Fibroblast of mammary gland (primary cell): ENCODE measurements at places on chromosomes 12 and 14.

- DNase-seq: peak; percentile 82
Measured at GRCh38 chr12:106248312-106248845, 559 bp upstream of the CKAP4 start.

- no peak for DNase-seq
Measured at GRCh38 chr12:80205960-80206359, 106.6 kb downstream of the OTOGL start.

GRCh38 chr12:113641426-113642030 lies 169.9 kb upstream of the LHX5 start:
- DNase-seq: no peak

DNA sequence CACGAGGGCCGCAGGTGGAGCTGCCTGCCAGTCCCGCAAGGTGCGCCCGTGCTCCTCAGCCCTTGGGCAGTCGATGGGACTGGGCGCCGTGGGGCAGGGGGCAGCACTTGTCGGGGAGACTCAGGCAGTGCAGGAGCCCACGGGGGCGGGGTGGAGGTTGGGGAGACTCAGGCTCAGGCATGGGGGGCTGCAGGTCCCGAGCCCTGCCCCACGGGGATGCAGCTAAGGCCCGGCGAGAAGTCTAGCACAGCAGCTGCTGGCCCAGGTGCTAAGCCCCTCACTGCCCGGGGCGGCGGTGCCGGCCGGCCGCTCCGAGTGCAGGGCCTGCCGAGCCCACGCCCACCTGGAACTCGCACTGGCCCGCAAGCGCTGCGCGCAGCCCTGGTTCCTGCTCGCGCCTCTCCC lies 39.2 kb upstream of the P2RX7 start:
- DNase-seq: no peak

DNA sequence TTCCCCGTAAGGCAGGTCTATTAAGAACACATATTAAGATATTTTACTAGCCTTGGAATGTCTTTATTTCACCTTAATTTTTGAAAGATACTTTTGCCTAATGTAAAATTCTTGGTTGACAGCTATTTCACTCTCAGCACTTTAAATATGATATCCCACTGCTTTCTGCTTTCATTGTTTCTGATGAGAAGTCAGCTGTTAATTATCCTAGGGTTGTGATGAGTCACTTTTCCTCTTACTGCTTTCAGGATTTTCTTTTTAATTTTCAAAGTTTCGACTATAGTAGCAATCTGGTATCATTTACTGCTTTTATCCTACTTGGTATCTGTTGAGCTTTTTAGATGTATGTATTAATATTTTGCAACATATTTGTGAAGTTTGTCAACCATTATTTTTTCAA lies 578.9 kb upstream of the ATP2B1 start:
- peak; percentile 6 for DNase-seq

GRCh38 chr14:101963656-101964296 lies 597 bp upstream of the DYNC1H1 start:
- DNase-seq: no peak

GRCh38 chr14:24255931-24256711 lies 6.9 kb downstream of the TGM1 start:
- no peak for DNase-seq

DNA sequence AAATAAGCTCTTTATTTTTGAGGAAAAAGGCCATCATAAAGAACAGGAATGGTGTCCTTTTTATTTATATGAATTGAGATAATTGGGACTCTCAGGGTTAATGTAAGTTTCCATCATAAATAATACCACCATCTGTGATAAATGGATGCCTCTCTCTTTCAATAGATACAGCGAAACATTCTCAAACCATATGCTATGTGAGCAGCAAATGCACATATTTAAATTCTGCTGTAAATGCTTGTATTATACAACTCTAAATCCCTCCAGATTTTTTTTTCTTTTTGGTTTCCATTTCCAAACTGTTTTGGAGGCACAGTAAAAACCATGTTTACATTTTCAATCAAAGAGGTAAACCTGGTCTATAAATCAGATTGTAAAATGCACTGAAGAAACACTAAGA lies 132.3 kb downstream of the TMEM132C start:
- no peak for DNase-seq

DNA sequence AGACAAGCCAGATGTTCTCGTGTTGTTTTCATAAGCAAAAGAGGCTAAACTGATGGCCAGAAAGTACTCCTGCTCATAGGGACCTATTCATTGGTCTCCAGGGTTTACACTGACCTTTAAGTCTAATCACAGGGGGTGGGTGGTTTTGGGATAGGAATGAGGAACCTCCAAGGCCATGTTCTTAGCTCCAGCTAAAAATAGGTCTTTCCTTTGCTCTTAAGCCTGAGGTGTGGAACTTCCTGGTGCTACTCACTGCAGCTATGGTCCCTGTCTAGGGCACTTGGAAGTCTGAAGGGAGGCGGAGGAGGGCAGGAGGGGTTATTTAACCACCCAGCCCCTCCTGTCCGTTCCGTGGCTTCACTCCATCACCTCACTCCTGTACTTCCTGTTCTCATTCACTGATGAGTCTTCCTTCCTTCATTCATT lies 18.6 kb downstream of the GPRC5A start:
- DNase-seq: peak; percentile 58

GRCh38 chr12:16189849-16190248 lies 87.6 kb downstream of the SLC15A5 start:
- no peak for DNase-seq

DNA sequence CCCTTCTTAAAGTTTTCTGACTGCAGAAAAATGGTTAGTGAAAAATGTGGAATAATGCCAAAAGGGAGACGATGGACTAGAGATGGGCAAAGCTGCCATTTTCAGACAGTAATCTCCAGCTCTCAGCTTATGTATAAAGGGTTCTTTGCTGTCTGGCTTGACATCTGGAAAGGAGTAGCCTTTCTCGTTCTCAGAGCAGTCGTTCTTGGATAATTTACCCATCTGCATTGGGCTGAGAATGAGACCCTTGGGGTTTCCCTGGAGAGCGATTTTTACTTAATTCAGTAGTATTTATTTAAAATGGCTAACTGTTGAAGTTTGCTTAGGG lies 1.2 kb downstream of the NUDT4 start:
- no peak for DNase-seq

DNA sequence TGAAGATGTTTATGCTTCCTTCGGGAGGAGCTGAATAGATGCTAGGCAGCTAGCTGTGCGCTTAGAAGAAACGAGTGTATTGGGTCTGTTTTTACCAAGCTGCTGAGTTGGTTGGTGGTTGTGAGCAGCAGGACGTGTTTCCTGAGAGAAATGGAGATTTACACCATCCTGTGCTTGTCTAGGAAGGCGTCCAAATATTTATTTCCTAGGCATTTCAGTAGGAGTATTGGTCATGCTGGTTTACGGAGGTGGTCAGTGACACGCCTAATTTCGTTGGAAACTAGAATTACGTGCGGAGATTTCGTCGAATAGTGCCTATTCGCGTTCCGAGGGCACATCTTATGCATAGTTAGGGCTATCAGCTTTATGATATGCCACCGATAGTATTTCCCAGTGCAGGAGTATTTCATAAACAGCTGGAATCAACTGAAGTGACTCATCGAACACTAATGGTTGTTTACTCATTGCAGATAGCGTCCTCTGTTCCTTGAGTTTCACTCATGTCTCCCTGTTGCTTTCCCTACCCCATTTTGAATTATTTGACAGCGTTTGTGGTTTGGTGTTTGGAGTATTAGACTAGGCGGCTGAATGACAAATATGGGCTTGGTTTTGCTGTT lies 780 bp downstream of the TBC1D15 start:
- peak; percentile 93 for DNase-seq

- DNase-seq: peak; percentile 21
Measured at GRCh38 chr14:60951776-60952435, 29.0 kb downstream of the TRMT5 start.

DNA sequence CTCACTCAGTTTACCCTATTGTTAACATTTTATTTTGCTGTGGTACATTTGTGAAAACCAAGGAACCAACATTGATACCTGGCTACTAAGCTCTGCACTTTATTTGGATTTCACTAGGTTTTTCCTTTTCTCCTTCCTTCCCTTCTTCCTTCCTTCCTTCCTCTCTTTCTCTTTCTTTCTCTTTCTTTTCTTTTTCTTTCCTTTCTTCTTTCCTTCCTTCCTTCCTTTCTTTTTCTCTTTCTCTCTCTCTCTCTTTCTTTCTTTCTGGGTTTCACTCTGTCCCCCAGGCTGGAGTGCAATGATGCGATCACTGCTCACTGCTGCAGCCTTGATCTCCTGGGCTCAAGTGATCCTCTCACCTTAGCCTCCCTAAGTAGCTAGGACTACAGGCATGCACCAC lies 29.1 kb upstream of the TMEM263 start:
- DNase-seq: no peak

DNA sequence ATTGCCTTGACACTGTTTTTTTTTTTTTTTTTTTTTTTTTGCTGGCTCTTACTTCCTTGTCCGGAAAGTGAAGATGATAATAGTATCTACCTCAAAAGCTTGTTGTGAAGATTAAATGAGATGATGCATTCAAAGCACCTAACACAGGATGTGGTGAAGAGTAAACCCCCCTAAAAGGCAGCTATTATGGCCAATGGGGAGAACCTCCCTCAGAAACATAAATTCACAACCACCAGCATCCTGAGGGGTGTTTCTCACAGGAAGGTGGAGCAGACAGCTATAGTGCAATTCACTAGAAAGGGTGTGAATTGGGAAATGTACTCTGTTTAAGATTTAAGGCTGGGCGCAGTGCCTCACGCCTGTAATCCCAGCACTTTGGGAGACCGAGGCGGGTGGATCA lies 85.4 kb upstream of the CRY1 start:
- DNase-seq: no peak

- DNase-seq: no peak
Measured at GRCh38 chr12:70364695-70365397, 1.2 kb upstream of the KCNMB4 start.

DNA sequence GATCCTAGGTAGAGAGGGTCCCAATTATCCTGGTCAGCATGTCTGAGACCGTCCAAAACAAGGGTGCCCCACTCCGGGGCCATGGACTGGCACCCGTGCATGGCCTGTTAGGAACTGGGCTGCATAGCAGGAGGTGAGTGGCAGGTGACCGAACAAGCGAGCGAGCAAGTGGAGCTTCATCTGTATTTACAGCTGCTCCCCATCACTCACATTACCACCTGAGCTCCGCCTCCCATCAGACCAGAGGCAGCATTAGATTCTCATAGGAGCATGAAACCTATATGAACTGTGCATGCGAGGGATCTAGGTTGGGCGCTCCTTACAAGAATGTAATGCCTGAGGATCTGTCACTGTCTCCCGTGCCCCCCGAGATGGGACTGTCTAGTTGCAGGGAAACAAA lies 44.4 kb upstream of the TMCC3 start:
- DNase-seq: no peak

- DNase-seq: peak; percentile 4
Measured at GRCh38 chr14:52553002-52553670, 500 bp downstream of the GPR137C start.

DNA sequence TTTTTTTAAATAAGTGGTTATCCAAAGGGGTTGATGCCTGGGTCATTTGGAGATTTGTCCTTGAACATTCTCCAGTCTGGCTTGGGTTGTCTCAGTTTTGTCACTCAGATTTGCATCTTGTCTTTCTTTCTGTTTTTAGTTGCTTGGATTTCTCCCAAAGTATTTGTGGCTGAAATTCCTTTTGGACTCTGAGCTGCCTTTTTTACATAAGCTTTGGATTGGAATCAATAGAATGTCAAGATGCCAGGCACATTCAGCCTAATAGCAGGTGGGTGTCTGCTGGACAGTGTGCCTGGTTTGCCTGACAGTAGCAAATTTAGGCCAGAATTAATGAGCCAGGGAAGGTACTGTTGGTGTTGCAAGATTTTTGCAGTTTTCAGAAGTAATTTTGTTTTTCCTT lies 50.0 kb downstream of the FLRT2 start:
- DNase-seq: no peak

- peak; percentile 93 for DNase-seq
Measured at GRCh38 chr12:105204916-105205315, 31.1 kb downstream of the APPL2 start.

- DNase-seq: no peak
Measured at GRCh38 chr12:30484658-30485057, 211.0 kb downstream of the IPO8 start.

DNA sequence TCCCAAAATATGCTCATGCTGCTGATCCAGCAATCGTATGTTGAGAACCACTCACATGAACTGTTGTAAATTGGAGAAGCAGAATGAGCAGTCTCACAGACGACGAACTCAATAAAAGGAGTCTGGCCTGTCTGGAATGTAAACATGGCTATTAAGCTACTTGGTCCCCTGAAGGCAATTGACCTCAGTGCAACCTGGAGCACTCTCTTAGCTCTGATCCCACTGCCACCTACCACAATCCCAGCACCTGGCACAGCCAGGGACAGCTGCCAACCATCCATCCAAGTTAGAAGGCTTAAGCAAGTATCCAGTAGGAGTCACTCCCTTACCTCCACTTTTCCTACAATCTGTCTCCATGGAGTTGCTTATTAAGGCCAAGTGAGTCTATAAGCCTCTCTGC lies 406.9 kb upstream of the CLEC14A start:
- DNase-seq: no peak

DNA sequence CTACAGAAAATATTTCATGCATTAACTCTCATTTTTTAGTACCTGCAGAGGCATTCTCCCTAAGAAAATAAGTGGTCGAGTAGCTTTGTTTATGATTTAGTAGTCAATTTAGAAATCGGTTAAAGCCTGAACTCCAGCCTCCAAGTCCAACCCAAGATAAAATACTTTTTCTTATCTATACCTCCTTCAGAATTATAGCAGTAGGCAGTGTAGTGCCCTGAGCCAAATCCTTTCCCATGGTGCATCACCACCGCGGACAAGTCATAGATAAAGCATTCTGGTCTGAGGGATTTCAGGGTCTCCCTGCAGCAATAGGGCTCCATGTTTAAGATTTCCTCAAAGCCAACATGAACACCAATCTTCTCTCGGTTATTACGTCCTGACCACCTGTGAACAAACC lies 30.5 kb downstream of the USP44 start:
- no peak for DNase-seq

DNA sequence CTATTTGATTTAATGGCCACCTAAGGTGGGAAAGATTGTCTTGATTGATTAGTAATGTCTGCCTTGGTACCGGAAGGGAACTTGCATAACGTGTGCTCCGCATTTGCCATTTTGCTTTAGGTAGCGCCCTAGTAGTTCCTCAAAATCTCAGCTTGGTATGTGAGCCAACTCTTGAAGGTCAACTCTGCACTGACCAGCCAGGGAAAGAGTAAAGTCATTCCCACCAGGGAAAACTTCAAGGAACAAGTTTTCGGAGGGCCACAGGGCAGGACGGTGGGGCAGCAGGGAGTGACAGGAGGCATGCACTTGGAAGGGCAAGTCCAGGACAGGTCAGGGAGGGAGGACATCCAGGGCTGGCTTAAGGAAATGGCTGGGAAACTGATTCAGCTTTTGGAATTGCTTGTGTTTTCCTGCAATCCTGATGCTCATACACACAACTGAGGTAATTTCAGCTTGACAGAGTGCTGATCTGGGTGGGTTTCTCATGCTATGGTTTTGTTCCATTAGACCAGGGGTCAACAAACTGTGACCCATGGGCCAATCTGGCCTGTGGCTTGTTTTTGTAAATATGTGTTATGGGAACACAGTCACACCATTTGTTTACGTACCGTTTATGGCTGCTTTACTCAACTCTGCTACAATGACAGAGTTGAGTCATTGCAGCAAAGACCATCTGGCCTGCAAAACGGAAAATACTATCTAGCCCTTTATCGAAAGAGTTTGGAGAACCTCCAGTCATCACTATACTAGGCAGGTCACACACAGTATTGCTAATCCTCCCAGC lies 184.5 kb downstream of the RBM19 start:
- peak; percentile 77 for DNase-seq

- no peak for DNase-seq
Measured at GRCh38 chr12:86601550-86602308, 345.5 kb upstream of the MGAT4C start.
